MG63 (cell line): ENCODE measurements at places on chromosomes 5 and 9.

GRCh38 chr9:127253446-127253845 is 11.1 kb upstream of the GARNL3 start:
- DNase-seq = no peak

DNA sequence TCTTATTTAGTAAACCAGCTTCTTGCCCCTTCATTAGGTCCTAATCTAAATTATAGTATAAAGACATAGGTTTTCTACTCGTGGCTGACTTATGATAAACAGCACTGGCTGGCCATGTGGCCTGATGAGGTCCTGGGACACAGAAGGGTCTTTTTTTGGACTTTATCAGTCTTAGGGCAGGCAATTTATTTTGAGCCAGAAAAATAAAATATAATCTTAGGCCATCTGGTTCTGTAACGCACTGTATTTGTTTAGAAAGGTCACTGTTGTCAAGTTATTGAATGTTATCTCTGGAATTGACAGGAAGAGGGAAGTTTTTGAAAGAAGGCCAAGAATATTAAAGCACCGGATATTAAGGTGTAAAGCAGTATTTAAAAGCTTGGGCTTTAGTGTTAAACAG is 53.9 kb downstream of the RFX3 start:
- no peak for DNase-seq

GRCh38 chr9:76687861-76688391 is 76.3 kb upstream of the PCA3 start:
- DNase-seq = peak; percentile 76

- DNase-seq = no peak
Measured at GRCh38 chr5:94815313-94816039, 197.0 kb downstream of the SLF1 start.

GRCh38 chr9:121698627-121699570 is 47.5 kb downstream of the DAB2IP start:
- DNase-seq = peak; percentile 65

GRCh38 chr5:112154940-112155686 is 264.0 kb downstream of the EPB41L4A start:
- no peak for DNase-seq

DNA sequence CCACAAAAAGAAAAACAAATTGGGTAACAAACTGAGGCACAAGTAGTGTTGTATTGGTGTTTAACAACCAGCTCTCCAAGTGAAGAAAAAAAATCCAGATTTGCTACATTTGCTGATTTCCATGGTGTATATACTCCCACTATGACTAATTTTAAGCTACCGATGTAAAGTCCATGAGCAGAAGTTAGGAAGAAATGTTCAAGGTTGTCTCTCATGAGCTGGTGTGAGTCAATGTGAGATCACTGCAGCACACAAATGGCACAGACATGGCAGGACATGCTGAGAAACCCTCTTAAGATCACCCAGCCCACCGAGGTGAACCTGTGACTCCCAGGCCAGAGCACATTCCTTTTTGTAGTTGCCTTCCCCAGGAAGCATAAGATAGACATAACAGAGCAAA is 36.2 kb downstream of the SLC44A1 start:
- no peak for DNase-seq

- DNase-seq = no peak
Measured at GRCh38 chr9:7265181-7265580, 507.4 kb downstream of the KDM4C start.

DNA sequence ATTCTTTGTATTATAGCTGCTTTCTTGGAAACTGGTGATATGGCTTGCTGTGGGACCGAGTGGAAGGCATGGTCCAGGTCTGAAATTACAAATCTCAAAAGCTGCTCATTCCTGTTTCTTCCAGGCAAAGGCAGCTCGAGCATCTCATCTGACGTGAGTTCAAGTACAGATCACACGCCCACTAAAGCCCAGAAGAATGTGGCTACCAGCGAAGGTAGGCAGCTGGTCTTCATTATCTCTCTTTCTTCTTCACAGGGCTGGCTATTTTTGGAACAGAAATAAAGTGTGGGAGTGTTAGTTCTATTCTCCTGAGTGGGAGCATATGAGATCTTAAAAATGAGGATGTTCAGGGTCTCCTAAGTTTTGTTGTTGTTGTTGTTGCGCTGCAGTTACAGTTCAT is 115.9 kb downstream of the FBXL7 start:
- no peak for DNase-seq

- peak; percentile 22 for DNase-seq
Measured at GRCh38 chr9:88106492-88106891, 31.8 kb downstream of the SPATA31C2 start.

DNA sequence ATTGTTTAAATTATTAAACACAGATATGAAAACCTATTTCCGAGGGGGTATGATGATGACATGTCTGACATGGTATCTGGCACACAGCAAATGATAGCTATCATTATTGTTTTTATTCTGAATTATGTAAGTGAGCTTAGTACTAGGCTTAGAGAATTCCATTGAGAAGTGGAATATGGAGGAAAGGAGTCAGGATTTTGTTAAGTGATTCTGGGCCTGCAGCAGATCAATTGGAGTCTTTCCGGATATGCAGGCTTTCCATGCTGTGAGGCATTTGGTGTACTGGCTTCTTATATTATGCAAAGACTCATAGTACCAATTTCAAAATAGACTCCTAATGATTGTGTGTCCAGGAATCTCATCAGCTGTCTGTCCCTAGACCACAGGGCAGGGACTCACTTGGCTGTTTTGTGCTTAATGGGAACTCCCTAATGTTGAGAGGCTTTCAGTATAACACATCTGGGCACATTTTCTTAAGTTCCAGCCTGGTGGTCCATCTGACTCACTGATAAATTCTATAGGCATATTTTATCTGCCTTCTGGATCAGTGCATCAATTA is 180.0 kb upstream of the KLF9 start:
- DNase-seq = no peak

DNA sequence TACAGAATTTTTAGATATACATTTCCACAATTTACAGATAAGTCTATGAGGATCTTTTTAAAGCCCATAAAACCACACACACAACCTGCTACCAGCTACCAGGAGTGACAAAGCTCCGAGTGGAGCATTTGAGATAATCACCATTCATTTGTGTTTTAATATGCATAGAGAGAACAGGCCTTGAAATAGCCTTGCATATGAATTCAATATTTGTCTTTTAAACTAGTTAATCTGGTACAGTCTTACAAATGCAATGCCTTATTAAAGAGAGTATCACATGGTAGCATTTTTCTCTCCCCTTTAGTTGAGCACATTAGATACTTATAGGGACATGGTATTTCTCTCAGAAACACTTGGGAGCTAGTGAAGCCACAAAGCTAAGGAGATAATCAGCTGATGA is 49.1 kb downstream of the SEMA5A start:
- no peak for DNase-seq

GRCh38 chr9:25691786-25692185 is 13.5 kb upstream of the TUSC1 start:
- DNase-seq = no peak

DNA sequence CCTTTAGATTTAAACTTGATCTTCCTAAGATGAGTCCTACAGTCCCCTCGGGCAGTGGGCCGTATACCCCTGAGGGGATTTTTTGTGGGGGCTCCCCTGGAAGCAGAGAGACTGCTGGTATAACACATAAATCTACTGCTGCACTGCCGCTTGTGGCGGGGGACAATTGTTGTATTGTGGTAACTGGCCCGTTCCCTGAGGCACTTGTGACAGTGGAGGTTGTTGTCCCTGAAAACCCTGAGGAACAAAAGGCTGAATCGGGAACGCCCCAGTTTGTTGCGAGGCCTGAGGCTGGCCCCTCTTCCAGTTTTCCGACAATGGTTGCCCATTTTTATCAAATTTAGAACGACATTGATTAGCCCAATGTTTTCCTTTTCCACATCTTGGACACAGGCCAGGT is 4.7 kb upstream of the TMEM141 start:
- DNase-seq = no peak

DNA sequence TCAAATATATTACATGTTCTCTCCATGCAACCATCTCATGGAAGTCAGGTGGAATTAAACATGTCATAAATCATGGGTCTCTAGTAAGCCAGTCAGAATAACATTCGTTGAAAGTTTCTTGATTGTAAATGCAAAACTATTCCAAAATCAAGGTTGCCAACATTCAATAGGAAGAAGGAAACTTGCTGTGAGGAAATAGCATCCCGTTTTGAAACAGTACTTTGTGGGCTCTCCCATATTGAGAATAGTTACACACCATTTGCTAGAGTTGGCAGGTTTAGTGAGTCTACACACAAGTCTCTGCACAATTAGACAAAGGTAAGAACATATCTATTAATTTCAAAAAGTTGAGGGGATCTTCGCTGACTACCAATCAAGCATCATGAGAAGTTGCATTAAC is 338.5 kb downstream of the GLIS3 start:
- no peak for DNase-seq

GRCh38 chr5:59287884-59288283 is 605.6 kb downstream of the PDE4D start:
- DNase-seq = no peak

- DNase-seq = no peak
Measured at GRCh38 chr5:180689071-180689694, 39.8 kb upstream of the FLT4 start.

- DNase-seq = no peak
Measured at GRCh38 chr9:131105952-131106351, 9.6 kb downstream of the AIF1L start.

- DNase-seq = no peak
Measured at GRCh38 chr5:37915097-37915736, 75.4 kb upstream of the GDNF start.

DNA sequence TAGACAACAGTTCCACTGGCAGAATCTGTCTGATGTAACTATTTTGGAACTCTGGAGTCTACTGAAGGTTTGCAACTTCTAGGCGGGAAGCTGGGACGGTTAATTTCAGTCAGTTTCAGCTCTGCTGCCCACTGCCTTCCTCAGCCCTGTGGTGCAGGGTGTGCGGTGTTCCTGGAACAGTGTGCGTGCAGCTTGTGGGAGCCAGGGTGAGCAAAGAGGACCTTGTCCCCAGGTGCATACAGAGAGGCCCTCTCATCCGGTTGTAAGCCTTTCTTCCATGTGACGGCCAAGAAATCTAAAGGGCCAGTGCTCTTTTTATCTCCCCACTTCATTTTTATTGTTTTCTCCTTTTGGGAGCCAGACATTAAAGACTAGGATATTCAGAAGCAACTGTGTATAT is 114.6 kb downstream of the EHMT1 start:
- DNase-seq = no peak

GRCh38 chr5:28810751-28811136 is 1772.4 kb upstream of the CDH9 start:
- DNase-seq = no peak

DNA sequence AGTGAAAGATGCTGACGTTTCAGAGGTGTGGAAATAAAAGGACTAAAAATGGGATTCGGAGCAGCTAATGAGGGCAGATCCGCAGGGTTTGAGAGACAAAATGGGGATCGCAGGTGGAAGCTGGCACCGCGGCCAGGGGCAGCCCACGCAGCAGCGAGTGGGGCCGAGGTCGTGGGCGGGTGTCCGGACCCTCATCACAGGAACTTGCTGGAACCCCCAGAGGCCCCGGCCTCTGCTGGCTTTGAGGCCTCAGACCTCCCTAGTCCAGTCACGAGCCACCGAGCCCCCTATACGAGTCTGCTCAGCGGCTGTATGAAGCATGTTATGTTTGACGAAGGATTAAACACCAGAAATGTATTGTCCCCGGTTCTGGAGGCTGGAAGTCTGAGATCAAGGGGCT is 45.8 kb upstream of the FCN1 start:
- no peak for DNase-seq

- DNase-seq = no peak
Measured at GRCh38 chr5:179978792-179979191, 71.1 kb upstream of the TBC1D9B start.

GRCh38 chr5:78717674-78718584 is 69.4 kb upstream of the LHFPL2 start:
- no peak for DNase-seq

DNA sequence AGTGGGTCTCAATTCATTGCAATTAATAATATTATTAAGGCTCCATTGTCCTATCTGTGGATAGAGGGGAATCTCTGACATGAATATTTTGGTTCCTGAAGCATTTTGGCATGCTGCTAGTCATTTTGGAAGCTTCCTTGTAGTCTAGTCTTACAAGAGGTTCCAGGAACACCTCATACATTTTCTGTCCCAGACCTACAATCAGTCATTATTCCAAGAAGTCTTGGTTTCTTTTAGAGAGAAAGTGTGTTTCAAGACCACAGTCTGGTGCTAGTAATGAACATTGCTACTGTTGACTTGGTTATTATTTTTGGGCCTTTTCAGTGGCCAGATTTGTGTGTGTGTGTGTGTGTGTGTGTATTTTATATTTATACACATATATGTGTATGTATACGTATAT is 98.9 kb downstream of the ERCC6L2 start:
- no peak for DNase-seq

DNA sequence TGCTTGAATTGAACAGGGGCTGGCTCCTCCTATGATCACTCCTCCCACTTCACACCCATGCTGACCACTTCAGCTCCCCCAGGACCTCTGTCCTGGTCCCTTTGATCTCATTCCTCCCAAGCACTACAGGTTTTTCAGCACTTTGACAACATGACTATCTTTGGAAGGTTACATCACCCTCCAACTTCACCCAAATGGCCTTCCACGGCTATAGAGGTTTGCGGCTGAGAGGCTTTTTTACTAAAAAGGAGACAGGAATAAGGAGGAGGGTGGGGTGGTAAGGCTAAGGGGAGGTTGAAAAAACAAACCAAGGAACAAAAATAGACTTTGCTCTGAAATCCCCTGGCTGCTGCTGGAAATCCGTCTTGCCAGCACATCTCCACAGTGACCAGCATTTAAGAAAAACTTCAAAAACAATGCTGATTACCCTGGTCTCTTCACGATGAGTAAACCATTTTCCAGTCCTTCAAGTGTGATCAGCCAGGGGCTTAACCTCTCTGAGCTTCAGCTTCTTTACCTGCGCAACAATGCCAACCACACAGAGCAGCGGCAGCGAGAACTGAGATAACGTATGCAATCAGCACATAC is 102.7 kb downstream of the DPYSL3 start:
- DNase-seq = no peak

DNA sequence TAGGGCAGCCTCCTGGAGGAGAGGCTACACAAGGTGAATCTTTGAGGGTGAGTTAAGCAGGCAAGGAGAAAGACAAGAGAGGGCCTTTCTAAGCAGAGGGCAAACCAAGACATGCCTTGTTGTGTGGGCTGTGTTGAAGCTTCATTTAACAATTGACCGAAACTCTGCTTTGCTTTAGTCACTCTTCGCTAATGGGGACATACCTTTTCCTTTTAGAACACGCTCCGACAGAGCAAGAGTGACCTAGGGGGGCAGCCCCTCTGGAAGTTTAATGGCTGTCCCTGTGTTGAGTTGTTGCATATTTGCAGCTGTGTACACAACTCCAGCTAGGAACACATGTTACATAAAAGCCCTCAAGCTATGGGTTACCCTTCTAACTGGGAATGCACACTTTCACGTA is 218.1 kb upstream of the WWC1 start:
- no peak for DNase-seq

DNA sequence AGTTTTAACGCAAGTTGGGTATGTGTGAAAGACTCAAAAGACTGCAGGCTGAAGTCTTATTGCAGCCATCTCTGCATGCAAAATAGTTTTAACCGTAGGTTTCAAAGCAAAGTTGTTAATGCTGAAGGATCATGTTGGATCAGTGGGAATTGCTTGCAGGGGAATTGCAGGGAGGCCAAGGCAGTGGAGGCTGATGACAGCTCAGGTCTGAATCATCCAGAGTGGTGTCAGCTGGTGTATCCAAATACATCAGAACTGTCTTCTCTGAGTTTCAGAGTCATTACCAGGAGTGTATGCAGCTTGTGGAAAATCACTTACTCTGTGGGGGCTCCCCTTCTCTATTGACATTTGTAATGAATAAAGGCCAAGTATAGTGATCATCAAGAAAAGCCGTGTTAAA is 435.7 kb downstream of the SH3GL2 start:
- DNase-seq = peak; percentile 26
